Amniotic stem cell (primary cell): ENCODE measurements at places on chromosomes 2 and 18.

DNA sequence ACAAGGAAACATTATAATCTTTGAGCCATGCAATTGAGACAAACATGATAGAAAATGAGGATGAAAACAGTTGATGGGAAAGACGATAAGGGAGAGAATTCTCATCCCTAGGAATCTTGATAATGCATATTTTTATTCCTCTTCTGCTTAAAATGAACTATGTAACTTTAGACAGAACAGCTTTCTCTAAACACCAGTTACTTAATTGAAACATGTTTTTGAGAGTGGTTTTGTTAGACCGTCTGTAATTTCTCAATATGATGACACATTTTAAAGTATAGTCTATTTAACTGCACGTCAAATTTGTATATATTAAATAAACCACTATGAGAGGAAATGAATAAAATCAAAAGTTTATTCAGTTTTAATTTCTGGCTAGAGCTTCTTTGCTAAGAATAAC is 1453.9 kb upstream of the NXPH2 start:
- DNase-seq, result no peak

DNA sequence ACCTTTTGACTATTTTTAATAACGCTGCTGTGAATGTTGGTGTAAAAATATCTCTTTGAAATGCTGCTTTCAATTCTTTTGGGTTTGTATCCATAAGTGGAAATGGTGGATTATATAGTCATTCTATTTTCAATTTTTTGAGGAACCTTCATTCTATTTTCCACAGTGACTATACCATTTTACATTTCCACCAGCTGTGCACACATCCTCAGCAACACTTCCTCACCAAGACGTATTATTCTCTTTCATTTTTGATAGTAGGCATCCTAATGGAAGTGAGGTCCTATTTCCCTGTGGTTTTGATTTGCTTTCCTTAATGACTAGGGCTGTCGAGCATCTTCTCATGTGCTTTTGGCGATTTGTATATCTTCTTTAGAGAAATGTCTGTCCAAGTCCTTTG is 14.8 kb downstream of the CASP10 start:
- DNase-seq, result no peak

GRCh38 chr2:69798290-69798908 is 31.1 kb upstream of the GMCL1 start:
- DNase-seq, result no peak

DNA sequence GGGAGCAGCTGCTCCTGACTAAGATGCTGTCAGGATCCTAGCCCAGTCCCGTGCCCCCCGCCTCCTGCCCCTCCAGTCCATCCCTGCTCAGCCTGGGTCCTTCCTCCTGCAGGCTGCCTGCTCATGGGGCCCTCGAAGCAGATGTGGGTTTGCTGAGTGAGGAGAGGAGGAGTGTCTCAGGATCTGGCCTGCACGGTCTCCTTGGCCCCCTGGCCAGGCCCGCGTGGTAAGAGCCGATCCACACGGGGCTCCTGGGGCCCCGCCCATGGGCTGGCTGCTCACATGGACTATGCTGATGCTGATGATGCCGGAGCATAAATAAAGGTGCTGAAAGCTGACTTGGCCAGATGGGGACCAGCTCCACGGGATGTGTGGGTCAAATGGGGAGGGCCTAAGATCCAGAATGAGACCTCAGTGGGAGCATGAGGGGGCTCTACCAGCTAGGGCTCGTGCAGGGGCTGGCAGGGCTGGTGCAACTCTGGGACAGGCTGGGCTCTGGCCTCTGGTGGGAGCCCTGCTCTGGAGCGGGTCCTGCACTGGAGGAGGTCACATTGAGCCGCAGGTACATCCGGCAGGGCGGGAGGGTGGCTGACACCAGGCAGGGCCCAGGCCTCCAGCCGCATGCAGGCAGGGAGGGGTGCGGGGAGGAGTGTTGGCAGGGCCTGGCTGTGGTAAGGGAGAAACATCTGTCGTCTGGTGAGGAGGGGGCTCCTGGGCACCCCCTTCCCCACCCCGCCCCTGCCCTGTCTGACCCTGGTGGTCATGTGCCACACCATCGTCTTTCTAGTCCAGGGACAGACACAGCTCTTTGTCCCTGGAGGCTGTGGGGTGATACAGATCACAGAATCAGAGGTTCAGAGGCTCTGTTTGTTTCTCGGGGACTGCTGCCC is 275.3 kb upstream of the HDAC4 start:
- no peak for DNase-seq

DNA sequence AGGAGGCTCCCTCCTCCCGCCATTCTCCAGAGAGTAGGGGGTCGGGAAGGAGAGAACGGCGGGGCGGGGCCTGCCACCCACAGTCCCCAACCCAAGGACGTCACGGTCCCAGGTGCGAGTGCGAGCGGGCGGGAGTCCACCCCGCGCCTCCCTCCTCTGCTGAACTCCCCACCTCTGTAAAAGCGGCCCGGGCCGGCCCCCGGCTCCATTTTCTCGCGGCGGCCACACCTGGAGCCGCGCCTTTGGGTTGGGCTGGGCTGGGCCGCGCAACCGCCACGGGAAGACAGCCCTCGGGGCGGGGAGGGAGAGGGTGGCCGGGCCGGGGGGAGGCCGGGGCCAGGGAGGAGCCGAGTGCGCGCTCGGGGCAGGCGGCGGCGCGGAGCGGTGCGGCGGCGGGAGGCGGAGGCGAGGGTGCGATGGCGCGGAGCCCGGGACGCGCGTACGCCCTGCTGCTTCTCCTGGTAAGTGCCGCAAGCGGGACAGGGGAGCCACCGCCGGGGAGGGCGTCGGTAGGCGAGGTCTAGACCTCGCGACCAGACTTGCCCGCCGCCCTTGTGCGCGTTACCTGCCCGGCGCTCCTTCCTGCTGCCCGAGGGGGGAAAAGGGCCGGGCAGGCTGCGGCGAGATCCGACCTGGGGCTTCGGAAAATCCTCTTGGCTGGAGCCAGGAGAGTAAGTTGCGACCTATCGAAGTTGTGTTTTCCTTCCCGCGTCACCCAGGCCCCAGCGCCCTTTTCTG is at the start of gene DSG2:
TSS of gene DSG2 (plus strand) at position 342 of the 738 bp plus-strand sequence. CDS start at position 417, 75 bp downstream.
- no peak for DNase-seq

DNA sequence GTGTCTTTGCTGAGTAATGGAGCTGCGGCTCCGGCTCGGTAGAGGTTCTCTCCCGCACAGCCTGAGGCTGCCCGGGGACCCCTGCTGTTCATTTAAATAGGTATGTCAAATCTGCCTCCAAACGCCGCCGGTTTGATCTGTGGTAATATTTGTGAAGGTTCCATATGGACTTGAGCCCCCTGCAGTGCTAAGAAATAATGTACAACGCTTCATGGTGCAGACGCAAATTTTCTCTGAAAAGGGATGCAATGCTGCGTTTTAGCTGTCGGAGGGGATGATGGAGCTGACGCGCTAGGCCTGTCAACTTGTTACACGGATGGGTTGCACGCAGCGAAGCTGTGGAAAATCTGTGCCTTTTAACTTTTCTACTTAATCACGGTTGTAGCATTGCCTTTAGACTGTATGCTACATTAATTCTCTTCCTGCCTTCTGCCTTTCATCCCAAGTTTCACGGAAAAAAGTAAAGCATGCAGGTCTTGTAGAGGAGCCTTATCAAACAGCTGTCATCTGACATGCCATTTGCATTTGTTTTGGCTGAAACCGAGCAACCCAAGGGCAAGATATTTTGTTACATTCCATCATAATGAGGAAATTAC is 43.2 kb downstream of the MRPS9 start:
- no peak for DNase-seq

- DNase-seq, result no peak
Measured at GRCh38 chr2:11543337-11544216, 9.7 kb downstream of the GREB1 start.

GRCh38 chr2:165164201-165164600 is 39.6 kb downstream of the SCN3A start:
- DNase-seq, result no peak

GRCh38 chr18:23155537-23155936 is 20.3 kb downstream of the CABLES1 start:
- DNase-seq, result no peak

GRCh38 chr2:95007822-95008221 is 17.7 kb upstream of the MAL start:
- no peak for DNase-seq
